ENCODE measurements at places on chromosomes 16 and 17. TPM values are rescaled to one million over a fixed set of nuclear protein-coding genes. Genes with fewer than 3 reads are reported as not detected.

GRCh38 chr16:83958137-83958845 is 5.3 kb downstream of the OSGIN1 start:
- no peak for DNase-seq

The TNFRSF13B gene
- not detected for total RNA-seq

DNA sequence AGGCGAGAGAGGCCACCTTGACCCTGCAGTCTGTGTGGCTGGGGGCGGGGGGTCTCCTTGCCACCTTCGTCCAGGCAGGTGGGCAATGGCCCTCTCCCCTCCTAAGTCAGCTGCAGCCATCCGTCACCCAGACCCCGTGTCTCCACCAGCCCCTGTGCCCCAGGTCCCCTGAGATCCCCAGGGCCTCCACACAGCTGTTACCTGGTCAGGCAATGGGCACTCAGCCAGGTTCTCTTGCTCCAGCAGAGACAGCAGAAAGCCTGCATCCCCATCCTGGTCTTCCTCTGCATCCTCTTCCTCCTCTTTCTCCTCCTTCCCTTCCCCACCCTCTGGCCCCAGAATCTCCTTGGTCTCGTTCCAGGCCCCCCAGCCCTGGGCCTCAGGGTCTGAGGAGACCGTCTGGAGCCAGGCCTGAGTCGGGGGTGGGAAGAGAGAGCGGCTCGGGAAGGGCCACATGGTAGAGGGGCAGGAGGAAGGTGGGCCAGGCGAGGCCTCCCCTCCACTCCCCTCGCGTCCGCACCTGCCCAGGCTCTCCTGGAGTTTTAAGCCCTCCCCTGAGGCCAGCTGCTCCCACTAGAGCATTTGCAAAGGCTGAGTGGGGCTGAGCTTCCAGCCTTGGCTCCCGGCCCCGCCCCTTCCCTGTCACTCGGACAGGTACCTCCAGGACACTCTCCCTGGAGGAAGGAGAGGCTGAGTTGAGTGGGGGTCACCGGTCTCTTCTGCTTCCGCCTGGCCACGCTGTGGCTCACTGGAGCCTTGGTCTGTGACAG is at the start of gene PABPN1L:
PABPN1L (minus strand) TSS at position 510 of the 770 bp plus-strand sequence; CDS start at position 456, 54 bp downstream.
- no peak for DNase-seq

The FOXL1 gene
- 10.3 TPM for total RNA-seq

DNA sequence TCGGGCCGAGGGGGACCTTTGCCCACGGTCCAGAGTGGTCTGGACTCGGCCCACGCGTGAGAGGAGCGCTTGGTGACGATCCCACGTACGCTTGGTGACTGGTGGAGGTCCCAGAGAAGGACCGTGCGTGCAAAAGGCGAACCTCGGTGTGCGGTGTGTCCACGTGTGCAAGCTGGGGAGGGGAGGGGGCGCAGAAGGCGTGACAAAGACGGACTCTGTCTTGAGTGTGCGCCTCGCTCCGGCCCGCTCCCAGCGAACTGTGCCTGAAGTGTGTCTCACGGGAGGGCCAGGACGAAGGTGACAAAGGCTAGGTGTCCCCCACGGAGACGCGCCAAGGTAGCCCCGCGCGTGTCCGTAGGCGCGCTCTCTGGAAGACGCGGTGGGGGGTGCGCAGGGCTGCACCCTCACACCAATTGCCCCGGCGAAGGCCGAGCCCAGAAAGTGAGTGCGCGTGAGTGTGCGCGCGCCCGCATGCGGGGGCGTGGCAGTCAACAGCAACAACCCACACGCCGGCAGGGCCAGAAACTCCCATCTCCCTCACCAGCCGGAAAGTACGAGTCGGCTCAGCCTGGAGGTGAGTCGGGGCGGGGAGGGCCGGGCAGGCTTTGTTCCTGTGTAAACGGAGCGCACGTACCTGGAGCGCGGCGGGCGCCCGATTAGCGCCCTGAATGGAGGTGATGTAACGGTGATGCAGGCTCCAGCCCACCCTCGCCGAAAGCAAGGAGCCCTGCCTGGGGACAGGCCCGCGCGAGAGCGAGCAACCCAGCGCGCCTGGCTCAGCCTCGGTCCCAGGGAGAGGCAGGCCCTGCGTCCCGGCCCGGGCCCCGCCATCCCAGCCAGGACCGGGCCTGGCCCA is at the start of gene GPRC5C:
GPRC5C (plus strand) TSS at position 521 of the 856 bp plus-strand sequence. CDS start 7,689 bp downstream, outside the sequence.
- no peak for DNase-seq

DNA sequence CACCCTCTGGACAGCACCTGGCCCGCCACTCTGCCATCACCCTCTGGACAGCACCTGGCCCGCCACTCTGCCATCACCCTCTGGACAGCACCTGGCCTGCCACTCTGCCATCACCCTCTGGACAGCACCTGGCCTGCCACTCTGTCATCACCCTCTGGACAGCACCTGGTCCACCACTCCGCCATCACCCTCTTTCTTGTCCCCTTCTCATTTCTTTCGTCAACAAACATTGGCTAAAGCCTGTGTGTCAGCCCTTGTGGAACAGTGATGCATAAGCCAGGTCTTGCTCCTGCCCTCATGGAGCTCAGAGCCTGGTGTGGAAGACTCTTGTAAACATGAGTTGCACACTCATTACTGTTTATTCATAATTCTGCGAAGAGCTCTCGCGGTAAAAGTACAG is 31.2 kb downstream of the CDK5R1 start:
- DNase-seq: no peak

GRCh38 chr16:77410449-77410848 is 24.4 kb downstream of the ADAMTS18 start:
- DNase-seq: no peak

The STH gene
- not detected for total RNA-seq

GRCh38 chr16:58127033-58127556 is 2.1 kb downstream of the CFAP20 start:
- DNase-seq: no peak

- no peak for DNase-seq
Observed at GRCh38 chr16:31006086-31006385, 4.4 kb downstream of the STX1B start.

DNA sequence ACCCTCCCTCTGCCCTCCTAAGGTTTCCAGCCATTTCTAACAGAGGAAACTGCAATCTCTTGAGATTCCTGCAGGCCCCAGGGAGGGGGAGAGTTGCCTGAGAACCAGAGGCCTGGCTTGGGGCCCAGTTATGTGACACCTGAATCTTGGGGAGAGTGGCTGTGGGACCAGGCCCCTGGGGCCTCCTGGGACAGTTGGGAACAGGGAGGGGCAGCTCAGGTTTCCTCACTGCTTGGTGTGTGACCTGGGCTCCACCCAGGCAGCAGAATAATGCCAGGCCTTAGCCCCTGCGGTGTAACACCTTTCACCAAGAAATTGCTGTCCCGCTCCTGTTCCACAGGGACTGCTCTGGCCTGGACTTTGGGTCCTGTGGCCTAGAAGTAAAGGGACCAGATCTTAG is 44.3 kb upstream of the CRHR1 start:
- no peak for DNase-seq

The PLA2G10 gene
- not detected for total RNA-seq

The MYH3 gene
- total RNA-seq: 0.23 TPM

The CUEDC1 gene
- 19.8 TPM for total RNA-seq

- no peak for DNase-seq
Observed at GRCh38 chr16:57348327-57348726, 10.3 kb upstream of the CCL22 start.

The KRTAP4-3 gene
- total RNA-seq: not detected

The SP6 gene
- 0.48 TPM for total RNA-seq

The GP1BA gene
- total RNA-seq: not detected

GRCh38 chr17:30921544-30922196 is at the start of gene ADAP2:
TSS of gene ADAP2 (plus strand) at chr17:30921945. CDS start at chr17:30922015, 70 bp downstream.
- DNase-seq: no peak

The CLEC3A gene
- not detected for total RNA-seq

The ZNF597 gene
- 1.7 TPM for total RNA-seq

DNA sequence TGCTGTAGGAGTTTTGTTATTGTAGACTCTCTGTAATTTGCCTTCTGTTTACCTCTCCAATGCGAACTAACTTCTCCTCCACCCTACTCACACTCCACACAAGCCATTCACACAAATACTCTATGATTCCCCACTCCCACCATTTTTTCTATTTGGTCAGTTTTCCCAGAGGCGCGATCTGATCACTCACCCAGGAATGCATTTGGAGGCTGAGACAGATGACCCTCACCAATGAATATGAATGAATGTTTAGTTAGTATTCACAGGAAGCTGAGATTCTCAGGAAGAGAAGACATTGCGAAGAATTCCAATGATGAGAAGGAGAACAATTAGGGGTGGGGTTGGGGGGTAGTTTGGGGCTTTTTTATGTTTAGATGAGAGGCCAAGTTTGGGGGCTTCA is 10.5 kb upstream of the ANKFN1 start:
- DNase-seq: no peak

DNA sequence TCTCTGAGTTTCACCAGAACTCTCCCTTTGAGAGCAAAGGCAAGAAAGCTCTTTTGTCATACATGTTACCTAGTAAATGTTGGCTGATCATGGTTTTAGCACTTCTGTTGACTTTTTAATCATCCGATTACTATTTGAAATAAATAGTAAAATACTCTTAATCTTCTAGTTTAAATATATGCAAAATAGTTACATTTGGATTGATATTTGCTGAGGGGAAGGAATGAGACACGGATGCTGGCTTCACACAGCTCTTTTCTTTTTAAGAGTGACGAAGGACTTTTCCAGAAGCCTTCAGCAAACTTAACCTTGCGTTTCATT is 9.4 kb downstream of the NFATC3 start:
- no peak for DNase-seq

DNA sequence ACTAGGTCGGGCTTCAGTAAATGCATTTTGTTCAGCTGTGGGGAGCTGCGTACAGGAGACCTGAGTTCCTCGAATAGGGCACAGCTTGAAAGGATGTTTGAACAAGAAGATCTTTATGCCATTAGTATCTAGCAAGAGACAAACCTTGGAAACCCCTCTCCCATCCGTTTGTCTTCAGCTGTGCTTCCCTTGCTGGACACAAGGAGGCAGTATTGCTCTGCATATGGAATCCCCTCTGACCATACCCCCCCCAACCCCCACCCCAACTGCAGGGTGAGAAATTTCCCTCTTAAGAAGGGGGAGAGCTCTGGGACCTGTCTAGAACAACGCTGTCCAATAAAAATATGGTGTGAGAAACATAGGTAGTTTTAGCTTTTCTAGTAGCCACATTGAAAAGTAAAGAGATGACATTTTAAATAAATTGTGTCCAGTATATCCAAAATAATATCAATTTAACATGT is 1.6 kb downstream of the MRM1 start:
- no peak for DNase-seq

The MYL4 gene
- 1.1 TPM for total RNA-seq

The SLC4A1 gene
- not detected for total RNA-seq

DNA sequence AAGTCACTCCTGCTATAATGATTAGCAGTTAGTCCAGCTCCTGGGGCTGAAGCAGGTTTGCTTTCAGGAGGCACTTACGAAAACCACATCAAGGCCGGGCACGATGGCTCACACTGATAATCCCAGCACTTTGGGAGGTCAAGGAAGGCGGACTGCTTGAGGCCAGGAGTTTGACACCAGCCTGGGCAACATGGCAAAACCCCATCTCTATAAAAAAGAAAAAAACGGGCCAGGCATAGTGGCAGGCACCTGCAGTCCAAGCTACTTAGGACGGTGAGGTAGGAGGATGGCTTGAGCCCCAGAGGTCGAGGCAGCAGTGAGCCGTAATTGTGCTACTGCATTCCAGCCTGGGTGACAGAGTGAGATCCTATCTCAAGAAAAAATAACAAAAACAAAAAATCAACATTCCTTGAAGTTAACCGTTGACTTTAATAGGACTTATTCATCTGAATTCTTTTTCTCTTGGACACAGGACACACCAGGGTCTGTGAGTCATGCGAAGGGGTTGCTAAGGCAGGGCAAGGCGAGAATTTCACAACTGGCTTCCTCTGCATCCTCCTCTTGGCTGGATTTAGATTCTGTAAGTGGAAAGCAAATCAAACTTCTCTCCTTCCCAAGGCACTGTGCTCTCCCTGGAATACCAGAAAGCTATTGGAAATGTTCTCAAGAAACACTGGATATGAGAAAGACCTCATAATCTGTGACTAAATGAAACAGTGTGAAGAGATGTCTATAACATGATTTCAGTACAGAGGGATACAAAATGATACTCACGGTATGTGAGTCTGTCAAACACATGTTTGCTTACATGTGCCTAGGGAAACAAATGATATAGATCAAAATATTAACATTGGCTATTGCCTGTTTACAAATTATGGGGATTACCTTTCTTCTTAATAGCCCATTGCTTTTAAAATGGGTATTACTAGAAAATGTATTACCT is 99.5 kb downstream of the SYCE1L start:
- DNase-seq: peak; percentile 96

- no peak for DNase-seq
Observed at GRCh38 chr17:65678546-65678945, 117.1 kb upstream of the AXIN2 start.

GRCh38 chr16:57809276-57810196 is 7.2 kb upstream of the KIFC3 start:
- no peak for DNase-seq

All from glomerular endothelial cell (primary cell).